ENCODE measurements at places on chromosomes 3 and 15.

DNA sequence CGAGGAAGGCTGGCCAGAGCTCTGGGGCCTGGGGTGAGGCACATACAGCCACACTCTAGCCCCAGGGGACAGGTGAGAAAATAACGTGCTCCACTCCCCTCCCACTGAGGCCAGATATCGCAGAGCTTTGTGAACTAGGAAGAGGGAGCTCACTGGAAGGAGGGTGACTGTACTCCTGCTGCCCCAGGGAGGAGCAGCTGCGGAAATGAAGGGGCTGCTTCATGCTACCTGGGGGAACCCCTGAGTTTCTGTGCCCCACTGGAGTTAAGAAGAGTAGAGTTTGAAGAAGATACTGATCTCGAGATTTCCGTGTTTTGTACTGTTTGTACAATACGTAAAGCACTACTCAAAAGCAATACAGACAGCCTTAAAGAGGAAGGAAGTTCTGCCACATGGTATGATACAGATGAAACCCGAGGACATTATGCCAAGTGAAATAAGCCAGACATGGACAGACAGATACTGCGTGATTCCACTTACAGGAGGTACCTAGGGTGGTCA is 44.6 kb downstream of the CMTM6 start:
- DNase-seq: no peak

- no peak for DNase-seq
Measured at GRCh38 chr3:129985113-129985512, 10.6 kb downstream of the TRH start.

GRCh38 chr3:56971261-56971660 is 89.2 kb upstream of the SPATA12 start:
- no peak for DNase-seq

DNA sequence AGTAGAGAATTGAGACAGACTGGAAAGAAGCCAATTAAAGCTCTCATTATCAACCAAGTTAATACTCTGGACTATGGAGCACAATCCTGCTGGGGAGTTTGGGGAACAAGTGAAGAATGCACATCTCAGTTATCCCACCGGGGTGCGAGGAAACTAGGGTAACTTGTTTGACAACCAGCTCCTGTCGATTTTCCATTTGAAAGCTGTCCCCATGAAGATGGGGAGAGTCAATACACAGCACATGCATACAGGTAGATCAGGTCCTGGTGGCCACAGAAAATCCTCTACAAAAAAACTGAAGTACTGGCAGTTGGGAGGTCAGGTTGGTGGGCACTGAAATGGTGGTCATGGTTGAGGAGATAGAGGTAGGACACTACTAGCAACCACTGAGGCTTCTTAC is 25.7 kb upstream of the GRAMD1C start:
- DNase-seq: no peak

DNA sequence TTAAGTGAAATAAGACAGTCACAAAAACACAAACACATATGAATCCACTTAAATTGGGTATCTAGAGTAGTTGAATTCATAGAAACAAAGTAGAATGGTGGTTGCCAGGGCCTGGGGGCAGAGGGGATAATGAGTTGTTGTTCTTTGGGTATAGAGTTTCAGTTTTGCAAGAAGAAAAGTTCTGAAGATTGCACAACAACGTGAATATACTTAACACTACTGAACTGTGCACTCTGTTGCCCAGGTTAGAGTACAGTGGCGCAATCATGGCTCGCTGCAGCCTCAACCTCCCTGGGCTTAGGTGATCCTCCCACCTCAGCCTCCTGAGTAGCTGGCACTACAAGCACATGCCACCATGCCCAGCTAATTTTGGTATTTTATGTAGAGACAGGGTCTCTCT is 14.9 kb downstream of the GRAMD2A start:
- peak; percentile 65 for DNase-seq

GRCh38 chr3:46900356-46900755 is 22.8 kb downstream of the PTH1R start:
- no peak for DNase-seq

Measured in mammary epithelial cell (primary cell).